ENCODE measurements at places on chromosomes 2 and 18.

DNA sequence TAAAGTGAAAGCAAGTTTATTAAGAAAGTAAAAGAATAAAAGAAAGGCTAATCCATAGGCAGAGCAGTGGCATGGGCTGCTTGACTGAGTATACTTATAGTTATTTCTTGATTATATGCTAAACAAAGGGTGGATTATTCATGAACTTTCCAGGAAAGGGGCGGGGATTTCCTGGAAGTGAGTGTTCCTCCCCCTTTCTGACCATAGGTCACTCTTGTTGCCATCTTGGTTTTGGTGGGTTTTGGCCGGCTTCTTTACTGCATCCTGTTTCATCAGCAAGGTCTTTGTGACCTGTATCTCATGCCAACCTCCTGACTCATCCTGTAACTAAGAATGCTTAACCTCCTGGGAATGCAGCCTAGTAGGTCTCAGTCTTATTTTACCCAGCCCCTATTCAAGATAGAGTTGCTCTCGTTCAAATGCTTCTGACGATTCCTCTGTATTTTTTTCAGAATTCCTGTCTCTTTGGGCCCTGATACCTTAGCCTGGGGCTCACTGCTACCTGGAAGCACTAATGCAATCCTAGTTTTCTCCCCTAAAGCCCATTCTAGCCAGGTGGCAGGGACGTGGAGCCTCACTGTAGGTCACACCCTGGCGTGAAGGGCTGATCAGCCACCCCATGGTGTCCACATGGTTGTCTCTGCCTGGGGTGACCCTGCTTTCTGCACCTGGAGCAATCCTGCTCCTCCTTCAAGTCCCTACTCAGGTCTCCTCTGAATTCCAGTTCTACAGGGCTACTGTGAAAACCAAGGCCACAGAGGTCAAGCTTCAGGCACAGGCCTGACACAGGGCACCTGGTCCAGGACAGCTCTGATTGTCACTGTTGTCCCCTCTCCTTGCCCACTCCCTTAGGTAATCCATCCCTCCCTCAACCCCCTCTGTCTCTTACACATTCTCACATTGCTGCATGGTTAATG is 6.0 kb upstream of the SLC35F6 start:
- DNase-seq = peak; percentile 84

GRCh38 chr2:20220806-20221554 is 4.0 kb downstream of the SDC1 start:
- no peak for DNase-seq

DNA sequence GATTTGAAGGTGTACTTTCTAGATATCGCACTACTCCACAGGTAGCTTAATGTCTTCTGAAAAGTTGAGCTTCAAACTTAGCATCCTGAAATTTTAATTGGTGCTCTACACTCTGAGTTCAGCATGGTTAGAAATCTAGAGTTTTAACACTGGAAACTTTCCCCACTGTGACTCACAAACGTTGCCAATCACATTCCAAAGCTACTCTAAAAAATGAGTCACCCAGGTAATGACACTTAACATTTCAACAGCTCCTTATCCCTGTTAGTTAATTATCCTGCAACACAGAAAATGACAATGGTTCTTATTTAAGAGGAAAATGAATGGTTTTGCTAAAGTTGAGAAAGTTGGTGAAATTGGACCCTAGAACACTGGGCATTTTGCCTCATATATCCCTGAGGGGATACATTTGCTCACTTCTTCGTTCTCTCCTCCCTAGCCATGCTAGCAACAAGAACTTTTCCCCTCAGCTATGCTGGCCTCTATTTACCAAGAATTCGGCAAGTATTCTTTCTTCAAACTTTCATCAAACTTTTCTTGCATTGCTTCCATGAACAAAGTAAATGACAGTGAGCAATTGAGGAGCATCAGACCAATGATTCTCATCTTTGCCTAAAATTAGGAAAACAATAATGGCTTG is 1024.1 kb upstream of the KLHL29 start:
- no peak for DNase-seq

DNA sequence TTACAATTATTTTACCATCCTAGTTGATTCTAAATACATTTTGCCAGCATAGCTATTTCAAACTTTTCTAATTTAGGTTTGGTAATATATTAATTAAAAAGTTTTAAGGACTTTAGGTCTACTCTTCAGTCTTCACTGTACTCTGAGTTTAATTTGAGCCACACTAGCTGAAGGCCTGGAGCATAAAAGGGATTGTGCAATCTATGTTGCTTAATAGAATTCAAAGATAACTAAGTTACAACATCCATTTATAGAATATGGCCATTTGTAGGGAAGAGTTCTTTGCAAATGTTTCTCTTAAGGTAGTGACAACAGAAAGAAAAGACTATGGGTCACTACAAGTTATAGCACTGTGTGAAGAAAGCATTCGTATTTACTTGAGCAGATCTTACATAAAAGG is 702.2 kb upstream of the NRXN1 start:
- no peak for DNase-seq

DNA sequence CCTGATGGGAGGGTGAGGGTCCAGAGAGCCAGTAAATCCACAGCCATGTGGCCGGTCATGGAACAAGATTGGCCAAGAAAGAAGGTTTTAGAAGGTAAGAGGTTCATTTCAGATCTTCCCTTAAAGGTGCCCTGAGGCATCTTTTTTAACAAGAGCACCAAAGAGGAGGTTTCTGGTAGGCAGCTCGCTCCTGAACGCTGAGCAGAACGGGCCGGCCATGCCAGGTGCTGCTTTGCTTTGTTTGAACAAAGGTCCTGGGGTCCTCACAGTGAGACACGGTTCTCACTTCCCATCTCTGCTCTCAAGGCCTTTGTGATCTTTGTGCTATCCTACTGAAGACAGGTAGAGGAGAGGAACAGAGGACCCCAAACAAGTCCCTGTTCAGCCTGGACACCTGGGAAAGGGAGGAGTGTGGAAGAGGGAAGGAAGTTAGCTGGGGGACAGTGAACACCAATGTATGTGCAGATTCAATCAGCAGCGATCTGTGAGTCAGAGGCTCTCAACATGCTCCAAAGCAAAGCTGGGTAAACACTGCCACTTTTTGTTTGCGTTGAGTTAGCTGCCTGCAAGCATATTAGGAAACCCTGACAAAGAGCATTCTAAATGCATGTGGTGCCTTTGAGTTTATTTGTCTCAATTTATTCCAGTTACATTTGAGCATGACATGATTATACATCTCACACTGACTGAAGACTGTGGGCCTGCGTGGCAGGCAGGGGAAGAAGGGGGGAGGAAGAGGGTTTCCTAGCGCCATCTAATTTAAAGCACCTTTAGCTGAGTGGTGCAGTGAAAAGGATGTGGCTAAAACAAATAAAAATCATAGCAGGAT is 102.4 kb downstream of the ASB1 start:
- DNase-seq = no peak

DNA sequence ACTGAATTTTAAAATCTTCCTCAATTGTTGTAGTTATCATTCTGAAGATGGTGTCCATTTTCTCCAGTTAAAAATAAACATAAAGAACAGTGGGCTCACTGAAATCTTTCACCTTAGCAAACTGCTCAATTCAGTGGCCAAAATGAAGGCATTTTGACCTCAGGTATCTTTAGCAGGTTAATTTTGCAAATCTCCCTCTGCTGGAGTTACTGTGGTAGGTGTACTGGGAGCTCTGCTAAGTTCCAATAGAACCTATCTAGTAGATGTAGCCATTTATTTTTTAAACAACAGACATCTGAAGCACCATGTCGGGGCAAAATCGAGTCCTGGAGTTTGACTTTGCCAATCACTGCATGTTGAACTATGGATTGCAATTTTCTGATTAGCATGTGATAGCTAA is 177.1 kb downstream of the IRS1 start:
- DNase-seq = no peak

GRCh38 chr2:174752403-174753037 is 11.8 kb downstream of the CHRNA1 start:
- no peak for DNase-seq

GRCh38 chr2:224778474-224778877 is 62.3 kb upstream of the CCDC195 start:
- peak; percentile 69 for DNase-seq

- DNase-seq = no peak
Observed at GRCh38 chr2:193251909-193252308, 1057.2 kb upstream of the TMEFF2 start.

- DNase-seq = no peak
Observed at GRCh38 chr2:7819316-7819715, 862.5 kb upstream of the ID2 start.

- no peak for DNase-seq
Observed at GRCh38 chr2:14540015-14540414, 92.5 kb upstream of the LRATD1 start.

All from A673 (cell line).